ENCODE measurements at places on chromosomes 7 and 10.

DNA sequence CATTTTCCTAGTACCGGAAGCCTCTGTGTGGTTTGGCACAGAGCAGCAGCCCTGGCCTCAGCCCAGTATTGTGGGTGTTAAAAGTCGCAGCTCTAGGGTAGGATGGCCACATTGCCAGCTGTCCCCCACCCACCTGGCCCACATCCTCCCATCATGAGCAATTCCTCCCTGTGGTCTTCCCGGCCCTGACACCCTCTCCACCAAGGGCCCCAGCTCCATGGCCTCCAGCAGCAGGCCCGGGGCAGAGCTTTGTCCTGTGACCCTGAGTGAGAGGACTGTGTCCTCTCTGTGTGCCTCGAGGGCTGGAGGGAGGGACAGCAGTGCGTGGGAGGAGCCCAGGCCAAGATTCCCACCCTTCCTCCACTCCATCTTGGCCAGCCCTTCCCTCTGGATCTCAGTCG lies 93.7 kb downstream of the MYL10 start:
- no peak for DNase-seq

DNA sequence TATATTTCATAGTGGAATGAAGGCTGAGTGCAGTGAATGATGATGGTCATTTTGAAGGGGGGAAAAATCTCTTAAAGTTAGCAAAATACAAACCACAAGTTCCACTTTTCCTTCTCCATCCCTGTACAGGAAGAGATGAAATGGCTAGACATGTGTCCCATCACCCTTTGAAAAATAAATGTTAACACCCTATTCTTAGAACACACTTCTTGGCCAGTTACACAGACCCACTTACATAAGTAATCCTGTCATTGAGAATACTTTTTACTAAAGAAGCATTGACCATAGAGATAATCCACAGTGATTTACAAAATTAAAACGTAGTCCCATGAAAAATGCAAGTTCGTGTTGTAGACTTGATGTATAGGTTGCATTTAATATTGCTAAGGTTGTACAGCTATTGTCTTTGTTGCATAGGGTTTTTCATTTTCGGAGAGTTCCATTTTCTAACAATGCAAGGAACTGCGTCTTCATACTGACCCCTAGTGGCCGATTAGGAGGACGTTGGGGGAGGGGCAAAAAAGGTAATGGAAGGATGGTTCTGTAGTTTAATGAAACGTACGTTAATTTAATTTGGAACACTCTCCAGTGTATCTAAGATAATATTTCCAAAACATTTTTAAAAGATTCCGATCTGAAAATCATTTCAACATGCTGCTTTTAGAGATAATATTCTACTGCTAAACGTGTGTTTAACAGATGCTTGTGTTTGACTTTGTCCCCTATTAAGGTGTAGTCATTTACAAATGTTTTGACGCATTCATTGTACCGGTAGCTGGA lies 60.9 kb downstream of the ARMC3 start:
- peak; percentile 79 for DNase-seq

GRCh38 chr7:33814400-33814799 lies 90.9 kb upstream of the BMPER start:
- no peak for DNase-seq

DNA sequence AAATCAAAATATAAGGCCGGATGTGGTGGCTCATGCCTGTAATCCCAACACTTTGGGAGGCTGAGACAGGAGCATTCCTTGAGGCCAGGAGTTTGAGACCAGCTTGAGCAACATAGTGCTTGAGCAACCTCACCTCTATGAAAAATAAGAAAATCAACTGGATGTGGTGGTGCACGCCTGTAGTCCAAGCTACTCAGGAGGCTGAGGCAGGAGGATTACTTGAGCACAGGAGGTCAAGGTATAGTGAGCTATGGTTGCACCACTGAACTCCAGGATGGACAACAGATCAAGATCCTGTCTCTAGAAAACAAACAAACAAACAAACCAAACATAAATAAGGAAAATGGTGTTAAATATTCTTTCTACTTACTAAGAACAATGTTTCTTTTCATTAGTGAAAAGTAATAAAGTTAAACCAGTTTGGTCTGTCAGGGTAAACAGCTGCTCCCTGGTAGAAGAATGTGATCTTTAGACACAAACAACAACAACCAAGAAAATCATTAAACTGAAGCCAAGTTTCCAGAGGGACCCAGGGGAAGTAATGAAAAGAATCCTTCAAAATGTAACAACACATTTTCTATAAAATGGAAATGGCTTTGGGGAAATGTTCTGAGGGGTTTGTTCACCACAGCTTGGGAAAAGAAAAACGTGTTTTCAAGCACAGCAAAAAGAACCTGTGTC lies 17.5 kb upstream of the BAG3 start:
- no peak for DNase-seq

DNA sequence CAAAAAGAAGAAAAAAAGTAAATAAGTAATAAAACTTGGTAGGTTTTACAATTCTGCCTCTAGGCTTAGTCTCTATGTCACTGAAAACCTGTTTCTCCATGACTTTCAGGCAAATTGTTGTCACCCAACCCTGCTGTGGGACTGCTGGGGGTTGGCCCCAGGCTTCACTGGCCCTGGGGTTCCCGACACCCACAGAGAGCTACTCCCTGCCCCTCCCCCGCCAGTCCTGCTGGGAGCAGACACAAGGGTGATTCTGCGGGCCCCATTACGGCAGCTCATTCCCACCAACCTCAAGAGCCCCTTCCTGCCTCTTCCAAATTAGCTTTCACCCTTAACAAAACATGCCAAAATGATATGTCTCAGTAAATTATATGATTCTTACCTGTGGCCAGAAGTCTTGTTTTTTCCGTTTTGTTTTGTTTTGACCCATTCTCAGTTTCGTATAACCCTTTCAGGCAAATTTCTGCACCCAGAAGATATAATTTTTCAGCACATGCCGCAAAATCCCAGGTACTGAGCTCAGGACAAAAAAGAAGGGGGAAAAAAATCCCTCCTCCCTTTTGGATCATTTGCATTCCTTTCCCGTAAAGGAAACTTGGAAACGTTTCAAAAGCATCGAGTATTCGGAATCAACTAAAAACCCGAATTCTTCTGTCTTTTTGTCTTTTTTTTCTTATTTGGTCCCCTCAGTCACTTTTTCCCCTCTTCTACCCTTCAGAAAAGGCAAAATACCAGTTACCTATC lies 27.8 kb downstream of the CHST15 start:
- no peak for DNase-seq

DNA sequence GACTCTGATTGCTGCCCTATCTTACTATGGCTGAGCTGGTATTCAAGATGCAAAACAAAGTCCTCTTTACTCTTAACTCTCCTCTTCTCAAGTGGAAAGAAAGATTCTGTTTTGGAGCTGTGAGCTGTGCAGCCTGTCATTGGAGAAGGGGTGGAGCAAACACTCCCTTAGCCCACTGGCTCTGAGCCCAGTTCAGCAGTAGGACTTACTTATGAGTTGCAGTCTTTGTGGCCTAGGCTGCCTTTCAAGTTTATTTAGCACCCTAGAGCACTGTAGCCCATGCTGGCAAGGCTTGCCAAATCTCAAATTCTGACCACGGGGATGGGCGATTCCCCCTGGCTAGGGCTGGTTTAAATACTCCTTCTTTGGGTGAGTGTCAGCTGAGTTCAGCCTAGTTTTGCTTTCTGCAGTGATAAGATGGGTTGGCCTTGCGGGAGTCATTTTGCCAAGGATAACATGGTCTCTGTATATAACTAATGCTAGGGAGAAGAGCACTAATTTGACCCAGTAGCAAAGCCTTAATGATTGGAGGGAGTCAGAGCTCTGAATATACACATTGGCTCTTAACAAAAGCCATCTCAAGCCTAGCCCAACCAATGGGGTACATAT lies 110.2 kb downstream of the MYO3A start:
- no peak for DNase-seq

DNA sequence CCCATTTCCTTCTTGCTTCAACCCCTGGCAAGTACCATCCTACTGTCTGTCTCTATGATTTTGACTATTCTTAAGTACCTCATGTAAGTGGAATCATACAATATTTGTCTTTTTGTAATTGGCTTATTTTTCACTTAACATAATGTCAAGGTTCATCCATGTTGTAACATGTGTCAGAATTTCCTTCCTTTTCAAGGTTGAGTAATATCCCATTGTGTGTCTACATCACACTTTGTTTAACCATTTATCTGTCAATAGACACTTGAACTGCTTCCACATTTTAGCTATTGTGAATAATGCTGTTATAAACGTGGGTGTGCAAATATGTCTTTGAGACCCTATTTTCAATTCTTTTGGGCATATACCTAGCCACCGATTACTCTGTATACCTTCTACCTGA lies 14.0 kb upstream of the CDK14 start:
- peak; percentile 69 for DNase-seq

DNA sequence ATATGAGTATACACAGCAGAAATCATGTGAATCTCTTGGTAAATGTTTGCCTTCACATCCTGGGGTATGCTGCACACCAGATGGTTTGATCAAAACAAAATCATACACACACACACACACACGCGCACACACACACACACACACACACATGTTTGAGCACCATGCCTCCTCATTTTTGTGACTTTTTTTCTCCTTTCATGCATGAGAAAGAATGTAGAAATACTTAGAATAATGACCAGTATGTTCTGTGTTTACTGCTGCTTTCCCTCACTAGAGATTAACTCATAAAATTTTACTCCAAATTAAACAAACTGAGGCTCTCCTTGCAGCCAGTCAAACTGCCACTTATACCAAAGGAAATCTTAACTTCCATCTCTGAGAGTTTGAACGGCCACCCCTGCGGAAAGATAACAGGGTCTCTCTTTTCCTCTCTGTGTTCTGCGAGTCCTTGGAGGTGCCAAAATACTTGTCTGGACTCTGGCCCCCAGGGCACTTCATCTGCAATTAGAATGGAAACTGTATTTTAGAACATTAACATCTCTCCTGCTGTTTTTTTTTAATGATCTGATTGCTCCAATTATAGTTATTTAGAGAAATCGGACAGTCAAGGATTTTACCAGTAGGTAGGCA lies 320.8 kb upstream of the NFE2L3 start:
- DNase-seq, result no peak

GRCh38 chr10:34816501-34817002 lies 1.5 kb upstream of the PARD3 start:
- DNase-seq, result no peak

DNA sequence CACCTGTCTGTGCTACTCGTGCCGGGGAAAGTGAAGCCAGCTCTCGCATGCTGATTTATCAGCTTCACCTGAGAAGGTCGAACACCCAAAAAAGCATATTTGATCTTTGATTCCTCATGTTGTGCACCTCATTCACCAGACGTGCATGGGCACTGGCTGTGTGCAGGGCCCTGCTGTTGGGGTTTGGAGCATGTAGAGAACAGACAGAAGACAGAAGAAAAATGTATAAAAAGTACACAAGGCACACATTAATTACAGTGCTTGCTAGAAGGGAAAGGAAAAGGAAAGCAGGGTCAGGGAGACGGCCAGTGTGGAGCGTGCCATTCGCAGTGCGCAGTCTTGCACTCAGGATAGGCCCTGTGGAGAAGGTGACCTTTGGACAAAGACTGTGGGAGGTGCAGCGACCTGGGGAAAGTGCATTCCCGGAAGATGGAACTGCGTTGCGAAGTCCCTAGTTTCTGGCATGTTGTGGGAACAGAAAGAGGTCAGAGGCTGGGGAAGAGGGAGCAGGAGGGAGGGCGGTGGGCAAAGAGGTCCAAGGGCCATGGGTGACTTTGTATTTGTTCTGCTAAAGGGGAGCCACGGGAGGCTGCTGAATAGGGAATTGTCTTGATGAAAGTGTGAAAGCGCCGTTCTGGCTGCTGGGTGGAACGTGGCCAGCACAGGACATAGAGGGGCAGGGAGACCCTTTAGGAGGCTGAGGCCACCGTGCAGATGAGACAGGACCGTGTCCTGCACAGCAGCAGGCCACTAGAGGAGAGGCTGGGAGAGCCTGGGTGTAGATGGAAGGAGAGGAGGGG lies 232.8 kb downstream of the GLRX3 start:
- DNase-seq, result no peak

GRCh38 chr7:115585015-115585718 lies 445.4 kb downstream of the TFEC start:
- no peak for DNase-seq

DNA sequence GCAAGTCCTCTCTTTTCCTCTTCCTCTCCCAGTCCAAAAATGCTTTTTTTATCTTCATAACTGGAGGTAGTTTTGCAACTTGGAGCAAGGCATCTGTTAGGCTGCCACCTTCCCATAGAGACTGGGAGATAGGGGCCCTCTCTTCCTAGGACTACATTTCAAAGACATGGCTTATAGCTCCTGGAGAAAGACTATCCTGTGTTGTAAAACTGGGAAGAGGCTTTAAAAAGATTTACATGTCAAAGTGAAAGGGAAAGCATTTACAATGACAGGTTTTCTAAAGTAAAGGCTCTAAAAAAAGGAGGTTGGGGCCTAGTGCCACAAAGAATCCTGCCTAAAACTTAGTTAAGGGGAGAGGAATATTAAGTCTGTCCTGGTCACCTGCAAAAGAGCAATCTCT lies 82.2 kb upstream of the SEMA3E start:
- DNase-seq, result no peak

- DNase-seq, result no peak
Measured at GRCh38 chr10:81101062-81101461, 563.4 kb downstream of the SH2D4B start.

GRCh38 chr10:26621889-26622711 lies 75.4 kb upstream of the PDSS1 start:
- DNase-seq, result peak; percentile 60

DNA sequence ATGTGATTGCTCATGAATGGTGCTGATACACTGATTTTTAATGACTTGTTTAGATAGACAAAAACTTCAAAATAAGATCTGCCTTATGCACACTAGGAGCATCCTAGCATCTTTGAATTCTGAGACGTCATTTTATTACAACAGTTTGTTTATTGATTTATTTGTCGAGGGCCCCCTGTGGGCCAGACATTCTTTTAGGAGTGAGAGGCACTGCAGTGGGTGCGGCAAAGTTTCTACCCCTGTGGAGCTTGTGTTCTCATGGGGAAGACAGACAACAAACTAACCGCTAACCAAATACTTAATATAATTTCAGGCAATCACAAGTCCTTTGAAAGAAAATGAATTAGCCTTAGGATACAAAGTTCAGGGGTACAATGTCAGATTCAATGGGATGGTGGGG lies 363.1 kb downstream of the RPS24 start:
- DNase-seq, result no peak

DNA sequence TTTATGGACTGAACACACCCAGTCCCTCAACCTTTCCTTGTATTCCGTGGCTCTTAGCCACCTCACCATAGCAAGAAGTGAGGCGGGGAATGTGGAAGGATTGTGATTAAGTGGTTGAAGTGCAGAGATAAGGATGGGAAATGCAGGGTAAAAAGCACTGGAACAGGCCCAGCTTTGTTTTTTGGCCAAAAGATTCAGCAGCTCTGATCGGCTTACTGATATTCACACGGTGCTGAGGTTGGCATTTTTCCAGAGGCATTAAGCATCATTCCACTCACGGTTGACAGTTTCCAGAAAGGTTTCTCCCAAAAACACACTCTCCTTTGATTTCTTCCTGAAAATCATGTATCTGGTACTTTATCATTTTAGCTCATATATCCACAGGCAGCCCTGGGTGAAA lies 544.2 kb downstream of the CNTNAP2 start:
- DNase-seq, result no peak
